ENCODE measurements at places on chromosomes 6 and 20. TPM values are rescaled to one million over a fixed set of nuclear protein-coding genes. Genes with fewer than 3 reads are reported as not detected.

DNA sequence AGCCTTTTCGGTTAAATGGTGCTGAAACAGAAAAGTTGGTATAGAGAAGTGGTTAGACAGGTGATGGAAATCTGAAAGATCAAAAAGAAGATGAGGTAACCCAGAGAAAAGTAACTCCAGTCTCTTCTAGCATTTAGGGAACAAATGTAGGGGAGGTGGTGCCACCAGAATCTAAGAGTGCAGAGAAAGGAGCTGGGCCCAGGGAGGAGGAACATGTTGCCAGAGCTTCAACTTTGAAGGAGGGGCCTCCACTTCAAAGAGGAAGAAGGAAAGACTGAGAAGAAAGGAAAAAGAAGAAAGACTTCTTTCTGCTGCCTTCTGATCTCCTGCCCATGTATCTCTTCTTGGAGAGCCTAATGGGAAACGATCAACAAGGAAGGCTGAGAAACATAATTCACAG lies 23.5 kb upstream of the ATRN start:
- no peak for DNase-seq

- no peak for DNase-seq
These were observed 109.6 kb upstream of the RPS6KA2 start for GRCh38 chr6:166736634-166737033.

DNA sequence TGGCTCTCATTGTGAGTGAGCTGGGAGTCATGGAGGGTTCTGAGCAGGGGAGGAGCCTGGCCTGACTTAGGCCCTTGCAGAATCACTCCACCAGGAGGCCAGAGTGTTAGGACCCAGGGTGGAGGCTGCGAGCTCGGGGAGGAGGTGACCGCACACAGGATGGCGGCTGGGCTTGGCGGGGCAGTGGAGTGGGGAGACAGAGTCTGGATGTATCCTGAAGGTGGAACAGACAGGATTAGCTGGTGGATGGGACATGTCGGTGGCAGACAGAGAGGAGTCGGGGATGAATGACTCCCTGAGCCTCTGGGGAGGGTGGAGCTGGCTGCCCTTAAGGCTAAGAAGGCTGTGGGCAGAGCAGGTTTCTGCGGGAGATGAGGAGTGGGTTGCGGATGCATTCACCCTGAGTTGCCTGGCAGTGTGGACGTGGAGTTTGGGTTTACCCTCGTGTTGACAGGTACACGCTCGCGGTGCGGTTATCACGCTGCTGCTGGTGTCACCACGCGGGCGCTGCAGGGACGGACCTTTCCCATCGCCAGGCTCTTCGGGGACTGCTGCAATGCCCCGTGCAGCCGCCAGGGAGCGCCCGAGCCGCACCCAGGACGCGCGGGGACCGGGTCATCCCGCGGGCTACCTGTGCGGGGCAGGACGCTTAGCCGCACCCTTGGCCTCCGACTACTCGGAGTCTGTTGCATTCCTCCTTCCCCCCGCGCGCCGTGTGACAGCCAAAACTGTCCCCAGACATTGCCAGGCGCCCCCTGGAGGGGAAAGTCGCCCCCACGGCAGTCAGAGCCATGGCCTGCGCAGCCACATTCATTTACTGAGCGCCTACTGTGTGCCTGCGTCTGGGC lies 43.0 kb upstream of the PTGIS start:
- peak; percentile 72 for DNase-seq

DNA sequence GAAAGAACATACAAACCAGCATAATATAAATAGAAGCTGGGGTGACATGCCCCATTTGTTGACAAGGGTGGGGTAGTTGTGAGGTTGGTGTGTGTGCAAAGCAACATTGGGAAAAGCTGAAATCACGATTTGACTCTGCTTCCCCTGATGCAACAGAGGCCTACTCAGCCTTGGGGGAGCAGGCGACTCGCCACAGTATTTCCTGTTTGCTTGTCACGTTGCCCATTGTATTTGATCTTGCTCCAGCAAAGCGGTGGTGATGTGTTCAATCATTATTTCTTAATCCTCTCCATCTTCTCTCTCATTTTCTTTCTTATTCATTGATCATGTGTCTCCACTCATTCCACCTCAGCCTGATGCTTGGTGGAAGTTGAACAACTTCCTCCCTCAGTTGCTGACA lies 165.8 kb upstream of the CITED2 start:
- DNase-seq = no peak

DNA sequence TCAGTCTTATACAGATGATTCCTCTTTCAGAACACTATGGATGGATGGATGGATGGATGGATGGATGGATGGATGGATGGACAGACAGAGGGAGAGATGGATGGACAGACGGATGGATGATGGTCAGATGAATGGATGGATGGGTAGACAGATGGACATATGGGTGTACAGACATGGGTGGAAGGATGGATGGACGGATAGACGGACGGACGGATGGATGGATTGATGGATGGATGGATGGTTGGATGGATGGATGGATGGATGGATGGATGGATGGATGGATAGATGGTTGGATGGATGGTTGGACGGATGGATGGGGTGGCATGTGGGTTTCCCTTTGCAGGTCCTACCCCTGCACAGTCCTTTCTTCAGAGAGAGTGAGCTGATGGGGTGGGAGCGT lies 320.7 kb downstream of the CDH4 start:
- DNase-seq = no peak

DNA sequence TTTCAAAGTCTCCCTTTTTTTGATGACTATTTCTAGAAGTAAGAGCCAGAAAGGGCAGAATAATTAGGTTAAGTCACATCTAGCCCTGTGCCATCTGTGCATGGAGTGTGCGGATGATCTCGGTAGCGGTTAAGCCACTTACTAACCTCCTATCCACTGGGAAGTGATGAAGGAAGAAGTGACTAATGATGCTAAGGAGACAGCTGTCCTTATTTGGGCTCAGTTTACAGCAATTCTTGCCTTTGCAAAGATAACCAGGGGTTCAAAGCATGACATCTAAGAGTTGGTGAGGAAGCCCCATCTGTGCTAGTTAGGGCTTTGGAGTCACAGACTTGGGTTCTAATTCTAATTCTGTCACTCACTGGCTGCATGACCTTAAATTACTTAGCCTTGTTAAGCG lies 62.4 kb upstream of the RREB1 start:
- no peak for DNase-seq

GRCh38 chr6:35497571-35498421 lies 917 bp upstream of the TEAD3 start:
- DNase-seq = peak; percentile 51

GRCh38 chr20:41615110-41615509 lies 3.1 kb downstream of the CHD6 start:
- no peak for DNase-seq

- DNase-seq = no peak
These were observed 330.2 kb downstream of the EPM2A start for GRCh38 chr6:145405006-145405551.

- DNase-seq = no peak
These were observed 96.7 kb upstream of the MC3R start for GRCh38 chr20:56151834-56152233.

DNA sequence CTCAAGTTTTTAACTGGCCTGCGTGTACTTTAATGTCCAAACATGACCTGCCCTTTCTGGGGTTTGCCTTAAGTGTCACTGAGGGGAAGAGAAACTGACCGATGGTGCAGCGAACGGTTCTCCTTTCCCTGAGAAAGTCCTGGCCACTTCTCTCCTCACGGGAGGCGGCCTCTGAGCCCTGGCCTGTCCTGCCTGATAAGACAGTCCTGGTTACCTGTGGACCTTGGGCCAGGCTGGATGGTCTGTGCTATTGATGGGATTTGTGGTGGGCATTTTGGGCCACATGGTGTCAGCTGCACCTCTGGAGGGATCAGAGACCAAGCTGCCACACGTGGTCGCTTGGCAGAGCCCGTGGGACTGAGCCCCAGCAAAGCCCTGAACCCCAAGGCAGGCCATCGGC lies 11.6 kb upstream of the NTSR1 start:
- DNase-seq = no peak

GRCh38 chr20:24580855-24581254 lies 111.4 kb downstream of the SYNDIG1 start:
- no peak for DNase-seq

DNA sequence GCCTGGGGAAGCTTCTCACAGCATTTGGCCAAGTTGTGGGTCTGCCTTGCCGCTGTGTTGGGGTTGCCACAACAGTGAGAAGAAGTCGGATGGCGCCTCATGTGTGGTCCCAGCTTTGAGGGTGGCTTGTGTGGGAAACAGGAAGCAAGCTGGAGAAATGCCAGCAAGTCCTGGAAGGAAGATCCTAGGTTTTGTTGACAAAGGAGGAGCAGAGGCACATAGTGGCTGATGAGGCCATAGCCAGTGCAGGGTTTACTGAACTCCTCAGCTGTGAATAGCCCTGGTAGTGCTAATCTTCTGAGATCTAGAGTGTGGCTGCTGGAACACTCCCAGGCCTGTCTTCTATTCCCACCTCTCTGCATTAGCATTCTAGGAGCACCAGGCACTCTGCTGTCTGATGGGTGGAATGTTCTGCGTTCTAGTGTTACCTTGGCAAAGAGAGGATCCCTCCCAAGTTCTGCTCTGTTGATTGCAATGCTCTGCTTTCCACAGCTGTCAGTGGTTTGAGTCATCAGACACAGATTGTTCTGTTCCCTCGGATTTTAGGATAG lies 25.2 kb downstream of the SNPH start:
- DNase-seq = no peak

DNA sequence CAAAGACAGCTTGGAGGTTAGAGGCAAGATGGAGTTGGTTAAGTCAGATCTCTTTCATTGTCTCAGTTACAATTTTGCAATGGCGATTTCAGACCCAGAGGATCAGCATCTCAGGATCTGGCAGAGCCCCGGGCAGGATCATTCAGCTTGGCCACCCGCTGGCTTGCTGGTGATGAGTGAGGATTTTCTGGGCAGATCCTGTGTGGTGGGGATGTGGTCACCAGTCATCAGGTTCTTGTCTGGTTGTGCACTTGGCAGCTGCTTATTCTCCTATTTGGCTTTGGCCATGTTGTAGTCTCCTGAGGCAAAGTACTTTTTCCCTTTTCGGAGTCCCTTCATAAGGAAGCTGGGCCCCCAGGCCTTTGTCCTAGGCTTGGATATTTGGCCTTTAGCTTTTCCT lies 953.9 kb downstream of the KIF16B start:
- DNase-seq = no peak

GRCh38 chr6:157769776-157770426 lies 53.1 kb upstream of the SNX9 start:
- DNase-seq = no peak

- no peak for DNase-seq
These were observed 453.3 kb downstream of the RFPL4B start for GRCh38 chr6:112800439-112800838.

GRCh38 chr6:155936551-155936950 lies 480.9 kb upstream of the NOX3 start:
- no peak for DNase-seq

- DNase-seq = no peak
These were observed 32.4 kb downstream of the UBD start for GRCh38 chr6:29527126-29527525.

Gene SLC17A1
- total RNA-seq = not detected

Gene RAET1L
- total RNA-seq = not detected

Gene CRISP3
- not detected for total RNA-seq

Gene EYA4
- total RNA-seq = 3.3 TPM

Gene THBD
- total RNA-seq = 73.9 TPM

Gene OPRL1
- 0.78 TPM for total RNA-seq
